CD4-positive, alpha-beta T cell treated with Interleukin-2 at 100 ng/mL for 4 hours (primary cell): ENCODE measurements at places on chromosomes 6 and 20.

- no peak for DNase-seq
Observed at GRCh38 chr20:8310618-8311017, 178.6 kb downstream of the PLCB1 start.

GRCh38 chr6:122806291-122806690 lies 17.2 kb downstream of the SMPDL3A start:
- no peak for DNase-seq

GRCh38 chr20:5551621-5552020 lies 198.6 kb upstream of the SHLD1 start:
- DNase-seq = no peak

DNA sequence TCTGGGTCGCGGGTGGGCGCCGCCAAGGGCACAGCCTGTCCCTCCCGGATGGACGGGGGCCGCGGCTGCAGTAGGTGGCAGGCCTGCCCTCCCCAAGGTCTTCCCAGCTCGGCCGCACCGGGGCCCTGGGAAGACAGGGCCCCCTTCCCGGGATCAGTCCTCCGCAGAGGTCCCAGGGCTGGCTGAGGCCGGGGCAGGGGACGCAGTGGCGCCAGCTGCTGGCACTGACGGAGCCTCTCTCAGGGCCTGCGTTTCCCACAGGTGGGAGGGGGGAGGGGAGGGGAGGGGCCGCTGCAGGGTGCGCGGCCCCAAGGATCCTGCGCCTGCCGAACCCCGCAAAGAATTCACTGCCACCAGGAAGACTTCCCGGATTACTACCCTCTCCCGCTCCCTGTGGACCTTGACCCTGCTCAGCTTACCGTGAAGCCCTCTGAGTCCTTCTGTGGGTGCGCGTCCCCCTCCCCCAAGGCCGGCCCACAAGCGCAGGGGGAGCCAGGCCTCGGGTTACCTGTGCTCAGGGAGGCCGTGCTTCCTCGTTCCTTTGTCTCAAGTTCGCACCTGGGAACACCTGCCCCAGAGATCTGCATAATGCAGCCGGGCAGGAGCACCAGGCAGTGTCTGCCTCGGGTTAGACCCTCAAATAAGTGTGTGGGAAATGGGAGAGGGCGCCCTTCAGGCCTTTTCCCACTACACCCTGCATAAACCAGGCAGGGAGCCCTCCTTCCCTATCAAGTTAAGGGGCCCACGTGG lies 5.1 kb downstream of the LZTS3 start:
- no peak for DNase-seq

DNA sequence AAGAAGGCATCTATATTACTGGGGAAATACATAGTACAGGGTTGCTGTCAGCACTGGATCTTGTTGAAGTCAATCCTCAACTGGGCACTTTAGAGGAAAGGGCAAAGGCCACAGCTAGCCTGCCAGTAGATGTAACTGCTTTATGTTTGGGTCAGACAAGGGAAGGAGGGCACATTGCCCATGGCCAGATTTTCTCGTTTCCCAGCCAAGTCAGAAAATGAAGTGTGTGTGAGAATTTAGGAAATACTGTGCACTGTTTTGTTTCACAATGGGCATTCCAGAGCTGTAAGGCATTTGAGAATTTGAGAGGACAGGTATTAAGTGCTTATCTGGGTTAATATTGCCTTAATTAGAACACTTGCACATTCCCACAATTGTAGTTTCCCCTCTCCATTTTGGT lies 183.9 kb upstream of the MCHR2 start:
- DNase-seq = no peak

DNA sequence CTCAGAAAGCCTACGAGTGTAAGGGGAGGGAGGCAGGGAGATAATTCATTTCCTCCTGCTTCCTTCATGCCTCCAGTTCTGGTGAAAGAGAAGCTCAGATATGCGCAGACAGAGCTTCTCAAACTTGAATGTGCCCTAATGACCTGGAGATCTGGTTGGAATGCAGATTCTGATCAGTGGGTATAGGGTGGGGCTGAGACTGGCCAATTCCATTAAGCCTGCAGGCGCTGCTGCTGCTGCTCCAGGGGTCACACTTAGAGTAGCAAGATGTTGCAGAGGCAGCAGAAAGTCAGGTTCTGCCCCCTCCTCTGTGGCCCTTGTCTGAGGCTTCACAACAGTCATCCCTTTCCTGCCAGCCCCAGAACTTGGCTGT lies 161.0 kb downstream of the DHX35 start:
- DNase-seq = no peak
